ENCODE measurements at places on chromosomes 3 and 15.

- no peak for DNase-seq
Observed at GRCh38 chr15:61556037-61556648, 327.0 kb upstream of the RORA start.

- peak; percentile 64 for DNase-seq
Observed at GRCh38 chr15:90561344-90562244, 31.9 kb downstream of the CRTC3 start.

- DNase-seq: no peak
Observed at GRCh38 chr15:29379647-29380046, 110.0 kb upstream of the NSMCE3 start.

GRCh38 chr15:78063217-78063616 lies 14.3 kb downstream of the TBC1D2B start:
- DNase-seq: no peak

DNA sequence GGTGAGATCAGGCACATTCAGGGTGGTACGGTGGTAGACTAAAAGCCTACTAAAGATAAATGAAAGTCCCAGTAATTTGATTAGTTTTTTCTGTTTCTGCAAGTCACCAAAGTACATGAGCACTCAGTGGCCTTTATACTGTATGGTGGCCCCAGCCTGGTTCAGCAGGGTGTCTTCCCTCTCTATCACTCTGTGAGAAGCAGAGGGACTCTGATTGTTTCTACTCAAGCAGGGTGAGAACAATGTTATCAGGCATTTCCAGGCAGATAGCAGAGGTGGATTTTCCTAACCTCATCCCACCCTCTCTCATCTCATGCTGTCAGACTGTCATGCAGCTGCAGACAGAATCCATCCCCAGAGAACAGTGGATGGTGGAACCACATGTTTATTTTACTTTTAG lies 71.5 kb upstream of the BFSP2 start:
- no peak for DNase-seq

GRCh38 chr3:133192363-133192945 lies 154.3 kb downstream of the TMEM108 start:
- no peak for DNase-seq

DNA sequence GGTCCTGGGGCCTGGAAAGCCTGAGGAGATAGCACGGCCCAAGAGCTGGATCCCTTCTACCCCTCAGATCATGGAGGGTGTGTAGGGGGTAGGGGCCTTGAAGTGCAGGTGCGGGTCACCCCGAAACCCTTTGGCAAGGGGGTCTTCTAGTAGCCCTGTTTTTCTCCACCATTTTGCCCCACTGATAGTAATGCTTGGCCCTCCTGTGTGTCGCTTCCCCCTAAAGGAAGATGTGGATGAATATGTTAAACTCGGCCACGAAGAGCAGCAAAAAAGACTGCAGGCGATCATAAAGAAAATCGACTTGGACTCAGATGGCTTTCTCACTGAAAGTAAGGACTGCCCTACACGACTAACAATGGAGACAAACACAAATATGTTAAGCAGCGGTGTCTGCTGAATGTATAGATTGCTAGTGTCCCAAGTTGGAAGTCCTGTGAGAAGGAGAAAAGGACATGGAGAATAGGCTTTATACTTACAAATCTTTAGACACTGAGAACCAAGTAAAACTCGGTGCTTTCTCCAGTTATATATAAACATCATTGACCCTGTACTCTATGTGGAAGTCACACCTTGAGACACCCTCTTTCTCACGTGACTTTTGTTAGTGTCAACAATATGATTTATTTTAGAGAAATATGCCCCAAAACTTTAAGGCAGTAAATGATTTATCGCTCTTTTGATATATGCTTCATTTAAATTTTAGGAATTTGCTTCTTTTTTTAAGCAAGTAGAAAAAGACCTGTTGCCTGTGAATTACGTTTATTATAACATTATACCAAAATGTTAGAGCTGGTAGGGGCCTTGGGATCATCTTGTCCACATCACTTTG lies 802 bp downstream of the RCN2 start:
- DNase-seq: no peak

- DNase-seq: no peak
Observed at GRCh38 chr3:45082142-45082538, 56.0 kb downstream of the CLEC3B start.

DNA sequence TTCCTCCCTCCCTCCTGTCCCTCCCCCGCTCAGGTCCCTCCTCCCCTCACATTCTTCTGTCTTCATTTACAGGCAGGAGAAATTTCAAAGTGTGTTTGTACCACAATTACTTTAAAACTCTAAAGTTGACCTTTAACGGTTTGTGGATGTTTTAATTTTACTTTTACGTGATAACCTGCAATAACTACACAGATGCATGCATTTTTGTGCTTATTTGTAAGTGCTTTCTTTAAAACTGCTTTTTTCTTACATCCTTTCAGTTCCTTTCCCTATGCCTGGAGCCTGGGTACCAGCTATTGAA lies 51.8 kb upstream of the CGNL1 start:
- DNase-seq: no peak

DNA sequence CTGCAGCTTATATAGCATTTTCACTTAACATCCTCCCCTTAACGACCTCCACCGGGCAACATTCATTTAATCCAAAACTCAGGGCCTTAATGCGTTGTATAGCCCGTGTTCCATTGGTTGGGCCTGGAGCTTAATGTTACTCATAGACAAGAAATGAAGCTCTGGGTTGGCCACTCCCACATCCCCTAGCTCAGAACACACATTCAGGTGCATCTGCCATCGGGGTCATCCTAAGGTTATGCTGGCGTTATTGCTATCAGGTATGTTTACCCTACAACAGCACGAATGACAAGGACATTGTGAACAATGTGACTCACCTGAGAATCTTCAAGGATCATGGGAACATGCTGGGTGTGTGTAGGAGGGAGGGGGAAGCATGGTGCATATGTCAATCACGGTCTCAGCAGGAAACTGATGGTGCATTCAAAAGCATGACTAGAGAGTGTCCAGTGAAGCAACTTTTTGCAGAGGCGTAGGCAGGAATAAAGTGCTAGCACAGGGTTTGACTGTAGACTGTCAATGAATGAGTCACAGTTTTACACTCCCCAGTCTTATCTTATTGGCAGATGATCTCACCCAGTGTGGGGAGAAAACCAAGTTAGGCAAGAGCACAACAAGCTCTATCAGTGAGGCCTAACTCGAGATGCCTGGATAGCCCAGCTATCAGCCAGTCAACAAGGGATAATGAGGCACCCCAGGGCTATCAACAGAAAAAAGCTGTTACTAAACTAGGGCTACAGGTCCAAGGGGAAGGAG lies 402.1 kb upstream of the MCTP2 start:
- no peak for DNase-seq

DNA sequence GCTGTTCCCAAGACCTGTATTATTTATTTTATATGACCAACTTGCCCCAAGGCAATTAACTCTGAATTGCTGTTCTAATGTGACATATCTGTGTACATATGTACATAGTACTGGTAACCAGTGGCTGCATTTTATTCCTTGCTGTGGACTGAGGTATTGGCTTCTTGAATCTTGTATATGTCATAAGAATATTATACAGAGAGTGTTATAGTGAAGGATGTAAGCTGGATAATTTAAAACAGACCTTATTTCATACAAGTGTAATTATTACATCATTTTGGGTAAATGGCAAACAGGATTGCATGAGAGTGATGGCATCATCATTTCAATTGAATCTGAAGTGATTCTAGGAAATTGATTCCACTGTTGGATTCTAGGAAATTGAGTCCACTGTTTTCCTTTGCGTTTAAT lies 32.9 kb downstream of the B3GALNT1 start:
- DNase-seq: no peak

DNA sequence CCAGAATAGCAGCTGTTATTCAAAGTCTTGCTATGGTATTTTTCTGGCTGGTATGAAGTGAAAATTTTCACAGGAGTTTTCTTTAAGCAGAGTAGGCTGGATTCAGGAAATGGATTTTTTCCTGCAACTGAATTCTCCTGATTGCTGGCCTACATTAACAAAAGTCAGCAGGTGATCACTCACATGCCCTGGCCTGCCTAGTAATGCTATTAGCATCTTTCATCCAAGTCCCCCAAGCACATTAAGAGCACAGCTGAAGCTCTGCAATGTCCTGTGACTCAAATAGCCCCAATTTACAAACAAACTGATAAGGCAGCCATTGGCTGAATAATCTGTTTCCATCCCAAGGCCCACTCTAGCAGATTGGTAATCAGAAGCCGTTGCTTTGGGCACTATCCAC lies 688.3 kb upstream of the LMCD1 start:
- DNase-seq: no peak

- no peak for DNase-seq
Observed at GRCh38 chr3:153032891-153033290, 129.1 kb upstream of the RAP2B start.

- DNase-seq: no peak
Observed at GRCh38 chr3:121979734-121980449, 42.2 kb downstream of the ILDR1 start.

DNA sequence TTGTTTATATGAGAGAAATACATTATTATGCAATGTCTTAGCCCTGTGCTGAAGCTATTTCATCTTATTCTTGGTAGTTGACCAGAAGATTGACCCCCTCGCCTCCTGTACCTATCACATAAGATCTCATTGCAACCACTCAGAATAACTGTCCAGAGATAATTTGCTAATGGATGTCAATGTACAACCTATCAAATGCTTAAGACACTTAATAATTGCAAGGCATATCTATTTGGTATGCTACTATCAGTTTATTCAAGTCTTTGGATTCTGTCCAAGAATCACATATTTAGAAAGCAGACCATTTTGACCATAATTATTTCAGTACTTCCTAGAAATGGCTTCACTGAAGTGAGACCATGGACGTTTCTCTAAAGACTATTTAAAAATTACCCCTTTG lies 241.6 kb downstream of the GAP43 start:
- no peak for DNase-seq

GRCh38 chr3:123392871-123393620 lies 55.8 kb downstream of the ADCY5 start:
- no peak for DNase-seq

- no peak for DNase-seq
Observed at GRCh38 chr15:74458473-74458872, 2.5 kb downstream of the UBL7 start.

DNA sequence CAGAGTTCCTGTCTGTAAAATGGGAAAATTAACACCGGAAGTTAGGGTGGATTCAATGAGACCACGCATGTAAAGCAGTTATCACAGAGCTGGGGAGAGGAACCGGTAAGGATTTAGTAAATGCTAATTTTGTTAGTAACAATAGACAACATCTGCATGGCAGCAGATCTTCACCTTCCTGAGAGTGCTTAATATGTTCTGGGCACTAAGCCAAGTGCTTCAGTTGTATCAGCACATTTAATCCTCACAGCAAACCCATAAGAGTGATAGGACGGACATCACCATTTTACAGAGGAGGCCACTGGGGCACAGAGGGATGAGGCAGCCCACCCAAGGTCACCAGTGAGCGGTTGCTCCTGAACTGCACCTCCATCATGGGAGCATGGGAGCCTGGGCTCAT lies 189.4 kb downstream of the WNT5A start:
- DNase-seq: no peak

Data from CD4-positive, CD25-positive, alpha-beta regulatory T cell (primary cell).